CD4-positive, alpha-beta T cell treated with Interleukin-21 for 1 hour (primary cell): ENCODE measurements at places on chromosomes 13 and 19.

DNA sequence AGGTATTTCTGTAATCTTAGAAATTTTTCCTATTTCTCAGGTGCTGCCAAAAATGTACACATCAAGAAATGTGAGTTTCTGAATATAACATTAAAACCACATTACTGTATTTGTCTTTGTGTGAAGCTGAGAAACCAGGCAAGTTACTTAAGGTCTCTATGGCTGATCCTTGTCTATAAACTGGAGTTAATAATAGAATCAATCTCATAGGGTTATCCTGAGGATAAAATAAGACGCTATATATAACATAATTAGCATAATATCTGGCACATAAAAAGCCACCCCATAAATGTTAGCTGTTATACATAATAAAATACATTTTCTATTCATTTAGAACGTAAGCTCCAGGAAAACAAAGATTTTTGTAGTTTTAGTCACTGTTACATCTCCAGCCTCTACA is 6.1 kb downstream of the RNF6 start:
- DNase-seq = no peak

DNA sequence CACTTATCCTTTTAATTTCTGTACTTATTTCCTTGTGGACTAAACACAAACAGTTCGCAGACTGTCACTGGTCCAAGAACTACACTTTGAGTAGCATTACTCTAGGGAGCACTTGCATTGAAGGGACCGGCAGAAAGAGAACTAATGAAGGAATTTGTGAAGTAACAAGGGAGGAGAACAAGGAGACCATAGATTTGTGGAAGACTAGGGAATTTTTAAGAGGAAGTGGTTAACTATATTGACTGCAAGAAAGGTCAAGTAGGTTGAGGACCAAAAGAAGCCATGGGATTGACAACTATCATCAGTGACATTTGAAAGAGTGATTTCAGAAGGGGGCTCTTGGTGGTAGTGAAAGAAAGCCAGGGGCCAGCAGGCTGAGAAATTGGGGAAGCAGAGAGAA is 4.0 kb upstream of the RB1 start:
- no peak for DNase-seq

DNA sequence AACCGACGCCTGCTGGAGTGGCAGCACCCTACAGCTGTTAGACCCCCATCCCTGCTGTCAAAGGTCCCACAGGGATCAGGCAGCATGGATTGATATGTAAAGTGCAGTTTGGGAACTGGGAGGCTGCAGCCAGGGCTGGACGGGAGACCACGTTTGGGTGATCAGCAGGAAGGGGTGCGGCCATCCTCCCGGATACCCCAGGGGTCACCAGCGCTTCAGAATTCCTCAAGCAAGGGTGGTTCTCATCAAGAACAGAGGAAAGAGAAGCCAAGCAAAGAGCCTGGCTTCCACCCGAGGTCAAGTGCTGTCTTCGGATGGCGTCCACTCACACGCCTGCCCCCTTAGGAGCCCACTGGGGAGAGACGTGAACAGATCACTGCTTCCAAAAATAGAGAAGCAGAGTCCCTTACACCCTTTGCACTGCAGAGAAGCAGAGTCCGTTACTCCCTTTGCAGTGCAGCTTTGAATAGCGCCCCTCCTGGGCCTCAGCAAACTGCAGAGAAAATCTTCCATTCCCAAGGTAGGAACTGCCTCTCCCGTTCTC is 35.5 kb downstream of the DHRS12 start:
- DNase-seq = no peak

DNA sequence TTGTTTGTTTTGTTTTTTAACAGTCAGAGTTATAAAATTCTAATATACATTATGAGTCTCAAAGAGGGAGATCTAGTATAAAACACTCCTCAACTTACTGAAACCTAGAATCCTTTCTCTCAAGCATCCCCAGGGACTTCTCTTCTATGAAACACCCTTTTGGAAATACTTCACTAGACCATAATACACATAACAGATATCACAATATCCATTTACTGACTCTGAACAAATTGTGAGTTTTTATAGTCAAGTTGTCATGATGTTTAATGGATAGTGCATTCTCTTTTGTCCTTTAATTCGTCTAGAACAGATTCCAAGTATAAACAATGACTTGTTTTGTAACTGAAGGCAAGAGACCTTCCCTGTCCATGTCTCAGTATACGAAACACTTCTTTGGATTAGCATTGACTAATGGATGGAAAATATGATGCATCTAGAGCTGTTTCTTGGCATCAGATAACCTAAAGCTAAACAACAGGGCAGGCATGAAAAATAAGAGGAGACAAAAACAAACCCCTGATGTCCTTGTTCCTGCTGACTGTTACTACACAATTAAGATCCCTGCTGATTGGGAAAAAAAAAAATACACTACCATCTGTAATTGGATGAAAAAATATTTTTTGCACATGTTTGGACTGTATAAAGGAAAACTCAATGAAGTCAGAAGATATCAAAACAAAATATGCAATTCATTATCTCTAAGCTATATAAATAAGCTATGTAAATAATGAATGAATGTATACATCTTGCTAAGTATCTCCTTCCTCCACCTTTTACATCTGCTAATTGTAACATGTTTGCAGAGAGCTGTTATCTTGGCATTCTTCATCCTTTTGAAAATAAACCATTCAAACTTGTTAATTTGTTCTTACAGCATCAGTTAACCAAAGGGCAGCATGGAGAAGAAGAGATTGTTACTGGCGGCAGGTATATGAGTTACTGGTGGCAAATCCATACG is 214.2 kb downstream of the LACC1 start:
- no peak for DNase-seq

DNA sequence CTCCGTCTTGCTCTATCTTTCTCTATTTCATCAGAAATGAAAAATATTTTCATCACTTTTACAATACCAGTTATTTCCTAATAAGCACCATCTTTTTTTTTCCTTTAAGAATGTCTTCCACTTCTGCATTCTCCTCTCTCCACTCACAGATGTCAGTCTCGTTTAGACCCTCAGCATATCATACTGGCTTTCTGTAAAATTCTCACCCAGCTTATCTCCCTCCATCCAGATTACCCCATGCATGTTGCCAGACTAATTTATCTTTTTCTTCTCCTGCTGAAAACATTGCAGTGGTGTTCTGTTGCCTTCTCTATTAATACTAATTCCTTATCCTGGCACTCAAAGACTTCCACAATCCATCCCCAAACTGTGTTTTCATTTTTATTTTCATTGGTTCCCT is 513.8 kb upstream of the KLF12 start:
- DNase-seq = no peak

- no peak for DNase-seq
These were observed 575 bp upstream of the PHLDB3 start for GRCh38 chr19:43505186-43505456.

GRCh38 chr13:23750383-23751121 is 138.6 kb downstream of the MIPEP start:
- DNase-seq = no peak

DNA sequence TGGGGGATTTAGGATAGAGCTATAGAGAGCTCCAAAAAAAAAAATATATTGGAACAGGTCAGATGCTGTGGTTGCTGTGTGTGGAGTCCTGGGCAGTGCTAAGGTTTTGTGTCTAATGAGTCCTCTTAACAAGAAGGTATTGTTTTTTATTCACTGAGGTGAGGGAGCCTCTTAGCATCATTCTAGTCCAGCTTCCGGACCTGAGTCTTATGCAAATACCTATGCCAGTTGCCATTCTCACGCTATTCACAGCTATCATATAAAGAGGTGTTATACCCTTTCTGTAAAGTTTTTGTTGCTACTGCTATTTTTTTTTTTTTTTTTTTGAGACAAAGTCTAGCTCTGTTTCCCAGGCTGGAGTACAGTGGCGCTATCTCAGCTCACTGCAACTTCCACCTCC is 1.4 kb downstream of the NLRP2 start:
- DNase-seq = no peak

GRCh38 chr13:93227878-93228642 is 1.5 kb downstream of the GPC6 start:
- no peak for DNase-seq

GRCh38 chr13:31755803-31756212 is 16.5 kb downstream of the RXFP2 start:
- no peak for DNase-seq

GRCh38 chr13:20553311-20553710 is 13.6 kb upstream of the IFT88 start:
- no peak for DNase-seq
